Activated naive CD4-positive, alpha-beta T cell treated with anti-CD3 and anti-CD28 coated beads, Interleukin-2, amount 50 U/mL, for 72 hours (primary cell): ENCODE measurements at places on chromosomes 5 and 9. TPM values are rescaled to one million over a fixed set of nuclear protein-coding genes. Genes with fewer than 3 reads are reported as not detected.

DNA sequence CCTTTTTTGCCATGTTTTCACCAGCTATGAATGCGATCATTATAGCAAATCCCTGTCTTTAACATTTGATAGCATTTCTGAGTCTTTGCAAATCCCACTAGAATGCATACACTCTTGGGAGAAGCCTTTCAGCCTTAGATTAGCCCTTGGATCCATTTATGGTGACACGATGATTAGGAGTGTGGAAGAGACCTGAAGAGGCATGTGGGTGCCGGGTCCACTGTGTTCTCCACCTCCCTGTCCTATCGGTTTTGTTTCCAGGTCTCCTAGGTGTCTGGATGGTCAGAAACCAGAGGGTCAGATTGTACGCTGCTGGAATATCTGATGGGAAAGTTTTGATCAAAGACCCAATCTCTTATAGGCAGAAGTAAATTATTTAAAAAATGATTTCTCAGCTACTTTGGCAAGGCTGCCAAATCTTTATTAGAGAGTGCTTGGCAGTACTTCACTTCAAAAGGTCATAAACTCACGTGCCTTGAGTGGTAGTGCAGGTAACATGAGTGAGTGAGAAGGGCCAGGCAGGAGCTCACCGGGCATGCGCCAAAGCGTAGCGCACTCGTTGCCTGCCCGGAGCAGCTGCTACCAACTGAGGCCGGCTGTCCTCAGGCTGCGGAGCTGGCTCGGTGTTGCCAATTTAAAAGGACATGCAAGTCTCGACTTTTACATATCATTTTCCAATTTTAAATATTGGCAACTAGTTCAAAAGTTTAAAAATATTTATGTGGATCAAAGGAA is 51.3 kb downstream of the PCSK5 start:
- no peak for DNase-seq

DNA sequence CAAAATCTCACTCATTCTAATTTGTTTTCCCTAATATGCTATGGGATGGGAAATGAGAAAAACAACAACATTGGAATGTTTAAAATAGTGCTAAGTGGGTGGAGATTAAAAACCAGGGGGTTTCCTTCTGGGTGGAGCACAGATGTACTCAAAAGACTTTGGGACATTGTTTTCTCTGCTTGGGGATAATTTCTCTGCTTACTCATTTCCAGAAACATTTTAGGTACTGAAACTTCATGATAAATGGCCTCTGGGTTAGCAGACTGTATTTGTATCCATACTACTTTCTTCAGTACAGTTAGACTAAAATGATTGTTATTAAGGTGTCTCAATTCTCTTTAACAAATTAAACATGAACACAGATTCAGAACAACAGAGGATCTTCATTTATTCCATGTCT is 17.4 kb downstream of the ELOVL7 start:
- DNase-seq: no peak

- DNase-seq: no peak
These were observed 407.4 kb downstream of the BRINP1 start for GRCh38 chr9:118961857-118962256.

GRCh38 chr5:133475986-133476385 is 136.4 kb downstream of the FSTL4 start:
- DNase-seq: no peak

DNA sequence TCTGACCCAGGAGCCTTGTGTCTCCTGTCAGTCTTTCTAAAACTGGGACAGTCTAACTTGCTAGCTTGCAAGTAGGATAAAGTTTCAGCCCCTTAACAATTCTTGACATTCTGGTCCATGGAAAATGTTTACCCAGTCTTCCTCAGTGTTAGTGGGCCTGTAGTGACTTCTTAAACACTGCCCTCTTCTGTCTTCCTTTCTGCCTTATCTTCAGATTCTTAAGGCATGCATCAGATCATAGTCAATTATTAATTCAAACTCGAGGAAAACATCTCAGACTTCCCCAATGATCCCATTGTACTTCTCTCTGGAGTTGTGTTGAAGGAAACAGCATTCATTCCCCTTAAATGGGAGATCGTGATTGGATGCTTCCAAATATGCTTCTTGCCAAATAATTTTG is 1199.8 kb downstream of the DTWD2 start:
- no peak for DNase-seq

DNA sequence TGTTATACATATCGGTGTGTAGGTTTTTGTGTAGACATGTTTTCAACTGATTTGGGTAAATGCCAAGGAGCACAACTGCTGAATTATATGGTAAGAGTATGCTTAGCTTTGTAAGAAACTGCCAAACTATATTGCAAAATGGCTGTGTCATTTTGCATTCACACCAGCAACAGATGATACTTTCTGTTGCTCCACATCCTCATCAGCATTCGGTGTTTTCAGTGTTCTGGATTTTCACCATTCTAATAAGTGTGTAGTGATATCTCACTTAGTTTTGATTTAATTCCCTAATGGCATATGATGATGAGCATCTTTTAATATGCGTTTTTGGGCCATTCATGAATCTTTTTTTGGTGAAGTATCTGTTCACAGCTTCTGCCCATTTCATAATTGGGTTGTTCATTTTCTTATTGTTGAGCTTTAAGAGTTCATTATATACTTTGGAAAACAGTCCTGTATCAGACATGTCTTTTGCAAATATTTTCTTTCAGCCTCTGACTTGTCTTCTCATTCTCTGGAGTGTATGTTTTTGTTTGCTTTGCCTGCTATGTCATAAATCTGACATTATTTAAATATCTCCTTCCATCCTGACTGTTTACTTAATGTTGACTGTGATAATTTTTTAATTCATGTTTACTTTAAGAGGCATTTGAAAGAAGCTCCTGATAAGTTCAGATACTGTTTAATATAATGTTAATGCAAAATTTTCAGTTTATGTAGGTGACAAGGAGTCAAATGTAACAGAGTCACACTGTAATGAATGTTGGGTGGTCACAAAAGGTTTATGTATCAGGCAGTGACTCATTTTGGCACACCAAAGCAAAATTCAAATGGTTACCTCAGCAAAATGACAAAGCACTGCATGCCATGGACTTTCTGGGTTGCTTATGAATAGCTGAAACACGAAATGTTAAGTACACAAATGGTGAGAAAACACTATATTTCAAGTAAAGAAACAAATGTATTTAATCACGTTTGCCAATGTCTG is 181.1 kb upstream of the DAB2 start:
- DNase-seq: no peak

The F2RL1 gene
- total RNA-seq: 2.0 TPM

The CARTPT gene
- total RNA-seq: not detected

The GPR151 gene
- total RNA-seq: not detected
